Hypothalamus (tissue), 51 donors: ENCODE measurements at places on chromosomes 2 and 18.

DNA sequence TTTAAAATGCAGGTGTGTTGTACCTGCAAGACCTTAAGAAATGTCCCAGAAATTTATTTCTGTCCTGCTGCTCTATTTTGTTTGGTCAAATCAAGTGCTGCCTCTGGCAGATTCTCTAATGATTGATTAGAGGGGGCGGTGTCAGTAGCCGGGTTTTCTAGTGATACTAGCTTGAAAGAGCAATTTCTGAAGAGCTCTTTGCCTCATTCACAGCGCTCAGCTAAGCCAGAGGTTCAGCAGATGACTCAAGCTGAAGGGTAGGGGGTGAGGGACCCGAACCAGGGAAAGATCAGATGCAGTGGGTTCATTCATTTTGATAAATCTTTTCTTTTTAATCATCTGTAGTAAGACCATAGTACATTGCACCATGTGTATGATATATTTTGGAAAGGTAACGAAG is 15.0 kb downstream of the ZBTB7C start:
- DNase-seq = no peak

DNA sequence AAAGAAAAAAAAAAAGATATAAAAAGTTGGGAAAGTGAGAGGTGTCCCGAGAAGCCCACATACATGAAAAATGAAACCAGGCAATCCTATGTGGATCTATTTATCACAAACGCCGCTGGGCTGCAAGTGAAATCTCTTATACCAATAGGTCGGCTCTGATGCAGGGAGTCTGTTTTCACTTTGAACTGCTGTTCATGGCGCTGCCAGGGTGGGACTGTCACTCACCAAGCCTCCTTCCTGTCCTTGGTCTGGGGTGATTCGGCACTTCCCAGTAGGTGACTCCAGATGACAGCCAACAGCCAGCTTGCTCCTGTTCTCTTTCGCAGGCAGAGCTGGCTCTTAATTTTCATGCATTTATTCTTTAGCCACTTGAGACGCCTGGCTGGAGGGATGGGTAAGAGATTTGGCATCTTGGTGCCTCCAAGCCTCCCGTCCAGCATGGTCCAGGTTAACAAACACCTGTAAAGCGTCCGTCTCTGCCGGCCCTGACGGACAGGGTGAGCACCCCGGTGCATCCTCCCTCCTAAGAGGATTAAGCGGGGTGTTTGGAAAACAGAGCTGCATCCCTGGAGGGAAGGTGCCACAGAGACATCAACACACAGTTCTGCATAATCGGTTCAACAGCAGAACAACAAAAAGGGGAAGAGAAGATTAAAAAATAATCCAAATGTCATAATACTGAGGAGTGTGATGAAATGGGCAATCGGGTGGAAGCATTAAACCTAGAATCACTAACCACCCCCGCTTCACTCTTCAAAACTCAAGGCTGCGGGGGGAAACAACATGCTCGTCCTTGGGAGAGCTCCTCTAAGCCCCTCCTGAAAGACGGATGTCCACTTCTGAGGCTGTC is 58.7 kb downstream of the STEAP3 start:
- no peak for DNase-seq

DNA sequence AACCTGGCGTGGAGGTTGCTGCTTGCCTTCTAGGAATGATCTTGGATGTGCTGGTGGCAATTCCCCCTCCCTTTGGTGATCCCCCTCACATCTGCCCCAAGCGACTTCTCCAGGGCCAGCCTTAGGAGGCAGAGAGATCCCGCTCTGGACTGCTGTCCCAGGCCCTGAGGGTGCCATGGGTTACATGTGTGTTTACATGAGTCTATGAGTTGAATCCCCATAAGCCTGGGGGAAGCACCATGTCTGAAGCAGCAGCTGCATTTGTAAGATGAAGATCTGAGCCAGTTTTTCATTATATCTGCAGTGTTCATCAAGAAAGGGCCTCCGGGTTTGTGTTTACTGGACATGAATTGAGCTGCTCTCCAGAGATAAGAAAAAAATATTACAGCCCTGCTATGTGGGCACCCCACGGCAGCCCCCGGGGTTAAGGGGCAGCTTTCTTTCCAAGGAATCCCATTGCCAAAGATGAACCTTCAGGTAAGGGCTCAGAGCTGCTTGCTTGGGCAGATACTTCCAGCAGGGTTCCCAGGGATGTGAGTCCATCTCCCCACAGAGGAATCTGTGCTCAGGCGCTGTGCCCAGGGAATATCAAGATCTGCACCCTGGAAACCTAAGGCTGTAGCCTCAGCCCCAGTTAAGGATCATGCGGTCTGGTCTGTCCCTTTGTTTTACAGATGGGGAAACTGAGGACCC is 46.0 kb downstream of the MRPS5 start:
- no peak for DNase-seq

- DNase-seq = no peak
Observed at GRCh38 chr2:241300000-241300399, 15.5 kb downstream of the HDLBP start.

DNA sequence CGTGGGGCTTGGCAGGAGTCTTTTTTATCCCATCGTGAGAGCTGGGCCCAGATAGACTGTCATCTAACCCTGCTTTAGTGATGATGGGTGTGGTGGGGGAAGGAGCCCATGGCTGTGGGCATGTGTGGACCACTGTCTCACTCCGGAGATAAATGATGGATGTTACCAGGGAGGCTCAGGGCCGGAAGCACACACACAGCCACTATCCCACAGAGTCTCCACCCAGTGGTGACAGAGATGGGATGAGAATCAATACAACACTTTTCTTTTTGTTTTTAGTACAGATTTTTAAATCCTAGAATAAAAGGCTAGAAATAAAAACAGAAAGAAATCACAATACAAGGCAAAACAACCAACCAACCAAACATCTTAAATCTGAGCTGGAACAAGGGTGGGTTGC is 233.4 kb downstream of the SOX11 start:
- no peak for DNase-seq

- no peak for DNase-seq
Observed at GRCh38 chr2:71783215-71783614, 329.9 kb downstream of the DYSF start.

- DNase-seq = no peak
Observed at GRCh38 chr2:21067125-21067524, 23.3 kb upstream of the APOB start.

DNA sequence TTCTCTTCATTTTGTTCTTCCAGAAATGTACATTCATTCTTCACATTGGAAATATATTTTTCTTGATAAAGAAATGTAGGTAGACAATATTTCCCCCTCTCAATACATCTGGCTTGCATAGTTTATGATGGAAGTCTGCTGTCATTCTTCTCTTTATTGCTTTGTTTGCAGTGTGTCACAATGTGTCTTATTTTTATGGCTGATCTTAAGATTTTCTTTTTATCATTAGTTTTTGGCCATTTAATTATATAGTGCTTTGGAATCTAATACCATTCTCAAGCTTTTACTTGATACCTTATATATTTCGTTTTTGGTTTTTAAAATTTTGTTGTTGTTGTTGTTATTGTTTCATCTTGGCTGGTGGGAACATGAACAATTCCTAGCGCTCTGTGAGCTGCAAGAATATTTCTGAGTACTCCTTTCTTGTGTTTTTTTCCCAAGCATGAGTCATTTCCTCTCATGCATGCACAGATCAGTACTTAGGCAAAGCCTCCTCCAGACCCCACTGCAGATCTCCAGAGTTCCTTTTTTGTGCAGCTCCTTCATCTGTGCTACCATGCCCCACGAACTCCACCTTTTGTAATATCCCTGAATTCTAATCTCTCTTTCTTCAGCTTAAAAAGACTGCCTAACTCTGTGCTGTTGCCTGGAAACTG is 13.7 kb upstream of the MMADHC start:
- no peak for DNase-seq

- no peak for DNase-seq
Observed at GRCh38 chr2:158079672-158080071, 22.0 kb upstream of the UPP2 start.

GRCh38 chr2:27010139-27010538 is 22.6 kb upstream of the TMEM214 start:
- no peak for DNase-seq

GRCh38 chr2:136434251-136434715 is 316.3 kb upstream of the CXCR4 start:
- DNase-seq = no peak

GRCh38 chr2:134289225-134289624 is 35.4 kb downstream of the MGAT5 start:
- no peak for DNase-seq

GRCh38 chr18:22238036-22238435 is 68.6 kb downstream of the GATA6 start:
- DNase-seq = no peak
